ENCODE measurements at places on chromosomes 11 and 22.

GRCh38 chr22:29212743-29213142 is 7.0 kb downstream of the EMID1 start:
- no peak for DNase-seq

DNA sequence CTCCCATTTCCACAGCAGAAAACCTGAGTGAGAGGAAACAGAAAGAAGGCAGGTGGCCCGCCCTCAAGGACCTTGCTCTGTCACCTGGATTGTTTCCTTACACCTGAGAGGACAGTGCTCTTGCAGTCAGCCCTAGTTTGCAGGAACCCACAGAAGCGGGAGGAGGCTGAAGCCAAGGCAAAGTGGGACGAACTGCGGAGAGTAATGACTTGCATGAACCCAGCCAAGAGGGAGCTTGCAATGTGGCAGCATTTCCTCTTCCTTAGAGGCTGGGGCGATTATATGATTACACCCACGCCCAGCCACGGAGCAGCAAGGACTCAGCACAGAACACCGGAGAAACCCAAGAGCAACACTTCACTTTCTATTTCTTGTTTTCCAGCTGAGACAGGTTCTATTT is 102.6 kb downstream of the SPON1 start:
- DNase-seq = no peak

GRCh38 chr11:29495676-29496075 is 521.2 kb downstream of the KCNA4 start:
- no peak for DNase-seq

GRCh38 chr11:63764679-63765647 is 3.6 kb downstream of the ZFTA start:
- no peak for DNase-seq

DNA sequence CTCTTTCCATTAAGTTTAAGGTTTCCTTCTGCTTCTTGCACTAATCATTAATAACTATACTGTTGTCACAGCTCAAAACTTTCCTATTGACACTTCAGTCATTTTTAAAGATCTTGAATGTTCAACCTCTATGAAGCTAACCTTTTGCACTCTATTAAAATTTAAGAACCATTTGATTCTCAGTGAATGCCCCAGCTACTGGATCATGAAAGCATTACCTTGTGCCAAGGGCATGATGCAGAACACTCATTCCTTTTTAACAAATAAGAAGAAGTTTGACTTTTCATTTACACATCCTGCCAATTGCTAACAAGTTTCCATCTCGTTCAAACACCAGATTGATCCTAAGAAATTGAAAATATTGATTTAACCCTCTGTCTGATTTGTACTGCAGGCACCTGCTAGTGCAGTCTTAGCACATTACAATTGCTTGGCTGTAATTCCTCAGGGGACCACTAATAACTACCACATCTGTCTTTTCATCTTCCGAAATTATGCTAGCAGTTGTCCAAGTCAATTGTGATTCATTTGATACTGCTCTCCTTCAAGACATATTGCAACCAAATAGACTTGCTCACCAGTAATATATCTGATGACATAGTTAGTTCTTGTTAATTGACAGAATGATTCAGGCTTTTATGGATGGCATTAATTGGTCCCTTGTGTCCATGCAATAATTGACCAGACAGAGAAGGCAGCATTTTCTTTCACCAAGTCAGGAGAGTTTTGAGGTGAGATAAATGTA is 158.4 kb downstream of the TEAD1 start:
- DNase-seq = no peak

DNA sequence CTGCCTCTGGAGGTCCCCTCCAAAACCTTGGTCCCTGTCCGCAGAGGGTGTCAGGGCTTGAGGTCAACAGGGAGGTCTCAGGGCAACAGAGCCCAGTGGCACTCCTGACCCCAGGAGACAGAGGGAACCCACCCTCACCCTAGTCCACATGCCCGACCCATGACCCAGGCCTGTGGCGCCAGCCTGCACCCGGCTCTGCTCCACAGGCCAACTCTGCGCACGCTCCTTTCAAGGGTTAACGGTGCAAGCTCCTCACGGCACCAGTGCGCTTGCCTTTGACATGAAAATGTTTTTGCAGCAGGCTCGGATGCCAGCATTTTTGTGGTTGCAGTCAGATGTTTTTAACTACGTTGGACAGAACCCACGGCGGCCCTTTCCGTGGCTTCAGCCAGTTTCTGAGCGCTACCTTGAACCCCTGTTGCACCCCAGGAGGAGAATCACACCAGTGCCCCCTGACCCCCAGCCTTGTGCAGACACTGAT is 68.6 kb downstream of the CDKN1C start:
- DNase-seq = no peak

GRCh38 chr11:120329556-120329955 is 4.5 kb downstream of the TLCD5 start:
- DNase-seq = no peak

All from dermis microvascular lymphatic vessel endothelial cell (primary cell).